ENCODE measurements at places on chromosomes 2 and 18.

DNA sequence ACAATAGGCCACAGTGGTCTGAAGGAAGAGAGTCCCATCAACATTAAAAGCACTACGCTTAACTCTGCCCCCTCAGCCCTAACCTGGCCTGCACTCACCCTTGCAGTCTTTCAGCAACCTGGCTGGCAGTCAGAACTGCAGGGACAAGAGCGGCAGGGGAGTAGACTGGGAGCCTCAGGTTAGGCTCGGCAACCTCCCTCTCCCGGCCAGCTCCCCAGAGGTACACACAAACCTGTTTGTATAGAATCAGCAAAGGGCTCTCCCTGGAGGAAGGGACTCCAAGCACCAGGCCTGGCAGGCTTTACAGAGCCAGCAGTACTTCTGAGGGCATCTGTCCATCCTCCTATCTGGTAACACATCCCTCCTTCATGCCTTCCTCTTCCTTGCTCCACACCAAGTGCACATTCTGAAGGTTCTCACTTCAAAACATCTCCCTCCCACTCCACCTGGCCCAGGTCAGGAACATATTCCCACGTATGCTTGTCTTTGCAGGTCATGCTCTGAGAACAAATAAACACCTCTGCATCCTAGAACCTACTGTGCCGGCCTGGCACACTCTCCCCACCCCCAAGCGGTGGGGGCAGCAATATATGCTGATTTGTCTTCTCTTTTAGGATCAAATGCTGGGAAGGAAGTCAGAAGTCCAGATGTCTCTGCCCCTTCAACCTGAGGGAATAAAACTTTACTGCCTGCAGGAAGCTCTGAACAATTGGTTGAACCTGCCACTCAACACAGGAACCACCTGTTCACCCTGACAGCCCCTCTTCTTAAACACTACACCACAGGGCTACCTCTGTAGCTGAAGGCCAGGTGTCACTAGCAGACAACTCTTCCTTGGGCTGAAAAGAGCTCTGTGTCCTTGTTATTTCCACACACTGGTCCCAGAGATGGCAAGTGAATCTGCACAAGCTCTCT lies 12.6 kb upstream of the SFXN5 start:
- peak; percentile 49 for DNase-seq

- DNase-seq = no peak
Observed at GRCh38 chr2:191209340-191209739, 35.9 kb upstream of the MYO1B start.

GRCh38 chr2:171217330-171217729 lies 56.6 kb upstream of the TLK1 start:
- DNase-seq = no peak

GRCh38 chr2:17981936-17982335 lies 103.5 kb downstream of the KCNS3 start:
- DNase-seq = no peak

DNA sequence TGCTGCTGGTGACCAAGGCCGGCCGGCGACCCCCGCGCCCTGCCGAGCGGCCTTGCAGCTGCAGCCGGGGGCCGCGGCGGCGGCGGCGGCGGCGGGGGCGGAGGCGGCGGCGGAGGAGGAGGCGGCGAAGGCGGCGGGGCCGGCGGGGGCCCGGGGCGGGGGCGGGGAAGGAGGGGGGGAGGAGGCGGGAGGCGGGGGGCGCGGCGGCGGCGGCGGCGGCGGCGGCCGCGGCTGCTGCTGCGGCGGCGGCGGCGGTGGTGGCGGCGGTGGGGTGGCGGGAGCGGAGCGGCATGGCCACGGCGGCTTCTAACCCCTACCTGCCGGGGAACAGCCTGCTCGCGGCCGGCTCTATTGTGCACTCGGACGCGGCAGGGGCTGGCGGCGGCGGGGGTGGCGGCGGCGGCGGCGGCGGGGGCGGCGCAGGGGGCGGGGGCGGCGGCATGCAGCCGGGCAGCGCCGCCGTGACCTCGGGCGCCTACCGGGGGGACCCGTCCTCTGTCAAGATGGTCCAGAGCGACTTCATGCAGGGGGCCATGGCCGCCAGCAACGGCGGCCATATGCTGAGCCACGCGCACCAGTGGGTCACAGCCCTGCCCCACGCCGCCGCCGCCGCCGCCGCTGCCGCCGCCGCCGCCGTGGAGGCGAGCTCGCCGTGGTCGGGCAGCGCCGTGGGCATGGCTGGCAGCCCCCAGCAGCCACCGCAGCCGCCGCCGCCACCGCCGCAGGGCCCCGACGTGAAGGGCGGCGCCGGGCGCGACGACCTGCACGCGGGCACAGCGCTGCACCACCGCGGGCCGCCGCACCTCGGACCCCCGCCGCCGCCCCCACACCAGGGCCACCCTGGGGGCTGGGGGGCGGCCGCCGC lies 1.5 kb downstream of the POU3F3 start:
- DNase-seq = no peak

DNA sequence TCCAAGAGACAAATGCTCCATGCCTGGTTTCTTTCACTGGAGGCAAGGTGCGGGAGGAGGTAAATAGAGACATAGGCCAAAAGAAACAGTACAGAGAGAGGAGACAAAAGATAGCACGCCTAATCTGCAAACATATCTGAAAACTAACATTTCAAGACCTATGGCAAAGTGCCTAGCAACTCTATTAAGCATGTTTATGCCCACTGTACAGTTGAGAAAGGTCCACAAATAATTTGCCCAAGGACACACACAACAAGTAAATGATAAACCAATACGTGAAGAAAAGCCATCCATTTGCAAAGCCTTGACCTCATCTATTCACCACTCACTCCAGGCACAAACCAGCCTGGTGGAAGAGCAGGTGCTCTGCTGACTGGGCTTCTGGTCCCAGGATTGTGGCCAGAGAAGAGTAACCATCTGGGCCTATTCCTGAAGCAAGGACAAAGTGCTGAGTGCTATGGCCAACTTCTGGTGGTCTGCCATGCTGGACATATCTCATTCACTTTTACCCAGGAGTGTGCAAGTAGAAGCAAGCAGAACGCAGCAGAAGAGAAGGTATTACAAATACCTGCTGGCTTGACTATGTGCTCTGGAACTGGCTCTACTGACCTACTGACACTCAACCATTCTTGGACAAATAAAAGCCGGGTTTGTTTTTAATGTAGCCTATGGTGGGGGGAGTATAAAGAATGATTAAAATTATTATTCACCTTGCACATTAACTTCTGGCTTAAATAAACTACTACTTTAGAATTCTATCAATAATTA lies 25.3 kb downstream of the TMEM131 start:
- no peak for DNase-seq

DNA sequence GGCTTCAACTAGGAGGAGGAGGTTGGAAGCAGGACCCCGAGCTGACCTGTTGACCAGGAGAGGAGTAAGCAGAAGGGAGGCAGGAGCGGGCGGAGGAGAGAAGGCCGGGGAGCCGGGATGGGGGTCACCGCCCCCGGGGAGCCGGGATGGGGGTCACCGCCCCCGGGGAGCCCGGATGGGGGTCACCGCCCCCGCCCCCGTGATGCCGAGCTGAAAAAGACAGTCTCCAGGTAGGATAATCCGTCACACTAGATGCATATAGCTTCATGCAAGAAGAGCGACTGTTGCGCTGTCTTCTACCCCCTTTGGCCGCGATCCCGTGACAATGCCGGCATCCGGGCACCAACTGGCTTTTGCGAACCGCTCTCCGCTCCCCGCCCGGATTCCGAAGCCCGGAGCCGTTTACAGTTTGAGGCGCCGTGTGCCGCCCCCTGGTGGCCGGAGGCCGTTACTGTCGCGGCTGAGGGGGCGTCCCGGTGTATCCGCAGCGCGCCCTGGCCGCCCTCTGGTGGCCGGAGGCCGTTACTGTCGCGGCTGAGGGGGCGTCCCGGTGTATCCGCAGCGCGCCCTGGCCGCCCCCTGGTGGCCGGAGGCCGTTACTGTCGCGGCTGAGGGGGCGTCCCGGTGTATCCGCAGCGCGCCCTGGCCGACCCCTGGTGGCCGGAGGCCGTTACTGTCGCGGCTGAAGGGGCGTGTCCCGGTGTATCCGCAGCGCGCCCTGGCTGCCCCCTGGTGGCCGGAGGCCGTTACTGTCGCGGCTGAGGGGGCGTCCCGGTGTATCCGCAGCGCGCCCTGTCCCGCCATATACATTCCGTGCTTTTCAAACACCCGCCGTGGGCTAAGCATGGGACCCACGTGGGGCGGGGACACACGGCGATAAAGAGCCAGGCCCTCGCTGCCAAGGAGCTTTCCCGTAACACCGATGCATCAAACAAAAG lies 89.6 kb downstream of the ACTR3 start:
- no peak for DNase-seq

GRCh38 chr2:239809391-239809790 lies 215.8 kb downstream of the NDUFA10 start:
- no peak for DNase-seq

DNA sequence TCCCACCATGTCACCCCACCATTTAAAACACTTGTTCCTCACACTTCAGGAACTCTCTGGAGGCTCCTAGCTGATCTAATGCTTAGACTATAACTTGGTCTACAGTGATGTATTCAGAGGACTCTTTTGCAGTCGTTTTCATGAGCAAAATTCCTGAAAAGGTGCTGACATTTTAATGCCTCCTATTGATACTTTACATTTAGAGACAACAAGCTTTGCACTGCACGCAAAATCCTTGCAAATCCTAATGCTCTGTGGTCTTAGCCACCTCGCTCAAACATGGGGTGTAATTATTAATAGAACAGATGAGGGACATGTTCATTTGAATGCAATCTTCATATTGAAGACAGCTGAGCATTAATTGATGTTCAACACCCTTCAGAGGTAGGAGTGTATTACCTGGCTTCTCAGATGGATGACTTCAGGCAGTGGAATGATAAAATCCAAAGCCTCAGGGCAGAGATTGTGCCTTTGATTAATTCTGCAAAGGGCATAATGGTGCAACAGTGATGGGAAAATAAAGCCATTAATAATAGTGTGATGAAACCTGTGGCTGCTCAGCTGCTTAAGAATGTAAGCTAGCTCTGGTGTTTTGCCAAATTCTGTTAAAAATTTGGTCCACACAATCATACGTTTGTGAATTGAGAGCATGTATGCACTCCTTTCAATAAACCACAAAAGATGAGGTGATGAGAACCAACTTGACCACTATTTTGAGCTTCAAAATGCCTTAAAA lies 5.4 kb downstream of the CTAGE1 start:
- DNase-seq = no peak

DNA sequence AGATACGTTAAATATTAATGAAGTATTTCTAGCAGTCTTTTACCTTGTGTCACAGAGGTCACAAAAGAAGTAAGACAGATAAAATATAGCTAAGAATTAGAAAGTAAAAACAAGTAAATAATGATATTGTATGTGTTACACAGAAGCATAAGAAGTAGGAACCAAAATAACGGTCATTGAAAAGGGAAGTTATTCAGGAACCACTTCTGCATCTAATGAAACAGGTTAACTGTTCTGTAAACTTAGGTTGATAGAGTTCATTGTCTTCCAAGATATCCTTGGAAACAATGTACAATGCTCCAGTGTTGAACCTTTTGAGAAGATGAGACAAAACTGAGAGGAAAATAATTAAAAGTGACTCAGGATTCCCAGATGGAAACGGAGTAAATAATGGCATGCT lies 57.1 kb upstream of the CD302 start:
- no peak for DNase-seq

DNA sequence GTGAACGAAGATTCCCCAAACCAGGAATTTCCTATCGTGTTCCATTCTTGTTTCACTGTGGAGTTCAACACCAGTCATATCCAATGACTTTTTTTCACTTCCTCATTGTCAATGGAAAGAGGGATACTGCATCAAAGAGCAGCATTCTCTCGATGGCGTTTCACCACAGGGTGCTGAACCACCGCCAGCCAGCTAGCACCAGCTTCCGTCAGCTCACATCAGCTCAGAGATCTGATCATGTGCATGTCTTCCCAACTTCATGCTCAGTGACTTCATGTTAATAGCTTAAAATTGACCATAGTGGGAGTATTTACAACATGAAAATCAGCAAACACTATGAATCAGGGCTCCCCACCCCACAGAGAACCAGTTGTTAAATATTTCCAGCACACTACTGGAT lies 359.9 kb downstream of the TNS1 start:
- DNase-seq = no peak

DNA sequence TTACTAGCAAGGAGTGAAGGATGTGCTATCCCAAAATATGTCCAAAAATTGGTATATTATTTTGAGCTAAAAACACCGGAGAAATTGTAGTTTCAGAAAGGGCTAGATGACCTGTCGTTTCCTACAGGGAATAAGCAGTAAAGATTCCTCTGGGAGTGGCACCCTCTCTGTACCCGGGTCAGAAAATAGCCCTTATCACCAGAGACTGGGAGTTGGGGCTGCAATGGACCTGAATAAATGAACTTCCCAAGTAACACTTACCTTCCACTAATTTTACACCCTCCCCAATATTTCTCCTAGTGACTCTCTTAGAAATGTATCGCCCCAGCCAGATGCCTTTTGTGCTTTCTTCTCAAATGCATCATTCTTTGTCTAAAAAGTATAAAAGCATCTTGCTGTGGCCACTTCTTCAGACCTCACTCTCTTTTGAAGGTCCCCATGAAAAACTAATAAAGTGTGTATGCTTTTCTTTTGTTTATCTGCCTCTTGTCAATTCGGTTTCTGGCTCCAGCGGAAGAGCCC lies 734 bp upstream of the RMC1 start:
- peak; percentile 20 for DNase-seq

DNA sequence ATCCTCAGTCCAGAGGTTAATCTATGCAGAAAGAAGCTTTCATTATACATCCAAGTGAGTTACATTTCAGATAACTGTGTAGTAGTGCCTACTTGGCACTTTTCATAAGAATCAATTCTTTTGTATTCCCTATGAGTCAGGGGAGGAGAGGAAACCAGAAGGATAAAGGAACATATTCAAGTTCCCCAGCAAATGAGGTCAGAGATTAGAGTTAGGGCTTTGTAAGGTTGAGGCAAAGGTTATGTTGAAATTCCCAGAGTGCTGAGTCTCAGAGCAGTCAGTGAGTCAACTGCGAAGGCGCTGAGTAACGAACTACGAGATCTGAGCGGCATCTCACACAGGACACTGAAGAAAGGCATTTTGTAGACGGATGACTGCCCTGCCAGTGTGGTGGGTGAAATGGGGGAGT lies 25.1 kb upstream of the ME2 start:
- no peak for DNase-seq

DNA sequence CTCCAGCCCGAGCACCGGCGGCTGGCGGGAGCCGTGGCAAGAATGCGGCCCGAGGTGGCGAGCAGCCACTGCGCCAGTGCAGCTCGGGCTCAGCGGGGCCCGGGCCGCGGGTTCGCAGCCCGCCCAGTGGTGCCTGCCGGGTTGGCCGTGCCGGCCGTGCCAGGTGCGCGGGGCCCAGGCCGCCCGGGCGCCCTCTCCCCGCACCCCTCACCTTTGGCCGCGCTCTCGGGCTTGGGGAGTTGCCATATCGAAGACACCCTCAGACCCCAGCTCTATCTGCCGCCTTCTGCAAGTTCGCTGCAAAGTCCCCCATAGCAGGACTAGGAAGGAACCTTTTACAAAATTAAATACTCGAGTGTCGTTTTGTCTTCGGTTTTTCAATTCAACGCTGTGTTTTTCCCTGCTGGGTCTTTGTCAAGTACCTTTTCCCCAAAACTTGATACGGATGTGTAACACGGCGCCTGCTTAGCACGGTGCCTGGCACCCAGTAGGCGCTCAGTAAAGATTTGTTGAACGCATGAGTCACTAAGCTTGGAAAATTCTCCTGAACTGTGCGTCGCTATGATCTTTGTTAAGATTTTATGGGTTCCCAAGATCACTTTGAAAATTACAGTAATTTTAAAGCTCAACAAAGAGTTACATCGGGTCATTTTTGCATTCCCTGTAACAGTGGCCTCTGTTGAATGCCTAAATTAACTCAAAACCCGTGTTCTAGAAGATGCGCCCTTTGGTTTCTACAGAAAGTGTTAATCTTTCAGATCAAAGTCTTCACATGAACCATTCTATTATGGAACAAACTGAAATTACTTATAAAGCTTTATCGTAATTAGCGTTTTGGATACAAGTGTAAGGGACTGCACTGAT lies 750 bp downstream of the STRADB start:
- no peak for DNase-seq

Measured in NCI-H510A treated with DMSO at 0.1 percent for 48 hours (cell line).